ENCODE measurements at places on chromosomes 6 and 20. TPM values are rescaled to one million over a fixed set of nuclear protein-coding genes. Genes with fewer than 3 reads are reported as not detected.

Gene MUC21
- total RNA-seq = not detected

Gene RBL1
- 9.6 TPM for total RNA-seq

Gene FRMD1
- total RNA-seq = 0.02 TPM

Gene LCA5
- 1.0 TPM for total RNA-seq

Gene ZNF831
- total RNA-seq = not detected

Gene DUSP15
- 1.1 TPM for total RNA-seq

Gene MYLK4
- 0.15 TPM for total RNA-seq

Measured in A549 treated with CORT108297 at 1 μM for 4 hours (cell line).